Esophagus muscularis mucosa (tissue), 4 donors: ENCODE measurements at places on chromosomes 12 and 14. TPM values are rescaled to one million over a fixed set of nuclear protein-coding genes. Genes with fewer than 3 reads are reported as not detected.
A peak's percentile ranks its signal among the peaks of the same experiment; 100 is the strongest.

HCFC2 gene
- 24.2 TPM for total RNA-seq

- peaks cover 21% of the 10 kb centered on the region for H3K36me3 ChIP-seq
- H3K27ac ChIP-seq: no peak overlapping the region
- no peak overlapping the region for H3K4me3 ChIP-seq
- H3K4me1 ChIP-seq: peaks cover 11% of the 10 kb centered on the region
- no peaks in the 10 kb centered on the region for H3K27me3 ChIP-seq
Observed at GRCh38 chr14:75285331-75285730, 6.7 kb downstream of the FOS start.

DNA sequence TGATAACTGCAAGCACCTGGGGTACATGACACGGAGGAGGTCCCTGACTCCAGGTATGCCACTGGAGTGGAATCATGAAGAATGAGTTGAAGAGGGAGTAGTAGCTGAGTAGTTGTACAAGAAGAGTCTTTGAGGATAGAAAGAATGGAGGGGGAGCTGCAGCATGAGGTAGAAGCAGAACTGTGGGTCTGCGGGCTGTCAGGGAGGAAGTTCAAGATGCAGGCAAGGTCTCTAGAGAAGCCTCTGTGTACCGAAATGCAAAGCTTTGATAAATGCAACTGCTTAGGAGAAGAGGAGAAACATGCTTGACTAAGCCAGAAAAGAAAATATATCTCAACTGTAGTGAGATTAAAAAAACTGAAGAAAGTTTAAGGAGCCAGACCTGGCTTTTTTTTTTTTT is 91.5 kb downstream of the CPNE8 start:
- DNase-seq: no peak
- H3K27me3 ChIP-seq: no peaks in the 10 kb centered on the region
- no peaks in the 10 kb centered on the region for H3K4me1 ChIP-seq

DNA sequence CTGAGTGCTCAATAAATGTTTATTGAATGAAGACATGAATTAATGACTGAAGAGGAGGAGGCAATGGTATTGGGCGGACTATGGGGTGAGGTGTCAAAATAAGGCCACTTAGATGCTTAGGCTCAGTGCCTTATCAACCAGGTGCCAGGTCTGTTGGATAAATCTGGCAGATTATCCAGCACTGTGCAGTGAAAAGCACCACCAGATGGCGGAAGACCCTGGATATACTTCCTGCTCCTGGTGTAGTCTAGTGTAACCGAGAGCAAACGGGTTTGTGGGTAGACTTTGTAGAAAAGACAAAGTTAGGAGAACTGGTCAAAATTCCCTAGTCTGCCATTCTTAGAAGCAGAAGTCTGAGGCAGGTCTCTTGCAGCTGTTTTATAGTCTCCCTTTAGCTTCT is 306.3 kb downstream of the ATP23 start:
- no peak overlapping the region for H3K4me3 ChIP-seq
- peak; percentile 55 for DNase-seq
- H3K4me1 ChIP-seq: peaks cover 6% of the 10 kb centered on the region
- H3K27ac ChIP-seq: no peak overlapping the region

DNA sequence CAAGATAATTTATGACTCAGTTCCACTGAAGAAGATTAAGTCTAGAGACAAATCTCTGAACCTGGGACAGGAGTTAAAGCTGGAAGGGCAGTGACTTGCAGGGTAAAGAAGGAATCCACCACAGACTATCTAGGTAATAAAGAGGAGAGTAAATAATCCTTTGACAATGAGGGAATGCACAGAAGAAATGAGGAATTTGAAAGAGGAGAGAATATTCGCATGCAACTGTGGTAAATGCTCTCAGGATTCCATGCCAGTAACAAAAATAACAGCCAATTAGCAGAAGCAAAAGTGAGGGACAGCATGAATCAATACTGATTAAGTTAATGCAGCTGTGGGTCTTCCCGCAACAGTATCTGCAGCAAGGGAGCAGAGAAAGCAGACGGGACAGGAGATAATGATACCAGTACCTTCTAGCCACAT is 77.0 kb downstream of the KITLG start:
- no peak overlapping the region for H3K27ac ChIP-seq
- DNase-seq: no peak
- H3K36me3 ChIP-seq: peaks cover 55% of the 10 kb centered on the region
- H3K27me3 ChIP-seq: no peaks in the 10 kb centered on the region
- H3K4me3 ChIP-seq: no peak overlapping the region

GRCh38 chr12:92288561-92288960 is 142.9 kb upstream of the BTG1 start:
- no peak overlapping the region for H3K4me3 ChIP-seq
- H3K36me3 ChIP-seq: no peaks in the 10 kb centered on the region
- no peak for DNase-seq
- H3K4me1 ChIP-seq: no peaks in the 10 kb centered on the region
- H3K27me3 ChIP-seq: no peaks in the 10 kb centered on the region

RAPGEF3 gene
- 43.5 TPM for total RNA-seq

PPP4R4 gene
- total RNA-seq: 0.34 TPM

GRCh38 chr12:30500532-30500931 is 195.1 kb downstream of the IPO8 start:
- no peaks in the 10 kb centered on the region for H3K36me3 ChIP-seq
- no peaks in the 10 kb centered on the region for H3K4me1 ChIP-seq
- H3K27ac ChIP-seq: no peak overlapping the region
- no peak for DNase-seq
- H3K27me3 ChIP-seq: no peaks in the 10 kb centered on the region

- no peak overlapping the region for H3K4me3 ChIP-seq
- H3K36me3 ChIP-seq: no peaks in the 10 kb centered on the region
- no peak for DNase-seq
- H3K27ac ChIP-seq: no peak overlapping the region
- no peaks in the 10 kb centered on the region for H3K27me3 ChIP-seq
Observed at GRCh38 chr12:122909442-122910288, 13.7 kb upstream of the VPS37B start.

DNA sequence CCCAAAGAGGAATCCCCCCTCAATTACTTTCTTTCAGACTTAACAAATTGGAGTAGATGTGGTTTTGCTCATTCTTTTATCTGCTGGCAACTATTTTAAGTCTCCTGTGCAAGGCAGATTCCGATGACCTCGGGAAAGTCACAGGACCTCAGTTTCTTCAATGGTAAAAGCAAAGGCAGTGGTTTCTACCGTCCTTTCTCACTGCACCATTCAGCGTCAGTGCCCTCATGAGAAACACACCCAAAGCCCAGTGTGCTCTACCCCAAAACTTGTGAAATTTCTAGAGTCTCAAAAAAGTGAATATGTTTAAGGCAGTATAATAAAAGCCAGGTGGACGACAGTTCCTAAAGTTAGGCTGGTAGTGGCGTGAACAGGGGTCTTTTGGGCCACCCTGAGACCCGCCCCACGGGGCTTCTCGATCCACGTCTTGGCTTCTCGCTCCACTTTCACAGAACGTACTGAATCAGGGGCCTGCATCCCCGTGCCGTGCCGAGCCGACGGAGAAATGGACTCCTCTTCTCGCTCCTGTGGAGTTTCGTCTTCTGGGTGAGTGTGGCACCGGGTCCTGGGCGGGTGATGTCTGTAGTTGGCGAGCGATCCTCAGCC is 1.3 kb upstream of the ARHGAP5 start:
- H3K27me3 ChIP-seq: no peaks in the 10 kb centered on the region
- H3K4me3 ChIP-seq: peak overlapping the region; percentile 100
- peak overlapping the region; percentile 100 for H3K27ac ChIP-seq
- no peaks in the 10 kb centered on the region for H3K36me3 ChIP-seq
- peak; percentile 95 for DNase-seq

DNA sequence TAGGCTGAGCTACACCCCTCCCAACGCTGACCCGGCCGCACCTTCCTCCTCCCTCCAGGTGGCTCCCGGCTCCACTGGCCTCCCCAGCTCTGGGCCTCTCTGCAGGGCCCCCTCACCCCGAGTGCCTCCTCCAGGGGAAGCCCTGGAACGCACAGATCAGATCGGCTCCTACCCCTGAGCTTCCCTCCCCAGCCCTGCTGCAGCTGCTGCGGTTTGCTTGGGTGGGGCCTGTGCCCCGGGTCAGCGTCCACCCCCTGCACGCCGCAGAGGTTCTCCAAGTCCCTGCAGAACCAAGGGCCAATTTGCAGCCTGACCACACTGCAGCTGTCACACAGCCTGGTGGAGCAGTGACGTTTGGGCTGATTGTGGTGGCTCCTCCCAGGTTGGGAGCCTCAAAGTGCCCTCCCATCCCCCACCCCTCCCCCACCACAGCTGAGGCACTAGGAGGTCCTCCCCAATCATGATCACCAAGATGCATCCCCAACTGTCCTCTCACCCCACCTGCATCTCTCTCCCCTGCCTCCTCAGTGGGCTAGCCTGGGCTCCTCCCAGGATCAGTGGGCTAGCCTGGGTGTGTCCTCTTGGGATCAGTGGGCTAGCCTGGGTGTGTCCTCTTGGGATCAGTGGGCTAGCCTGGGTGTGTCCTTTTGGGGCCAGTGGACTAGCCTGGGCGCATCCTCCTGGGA is 12.8 kb upstream of the FBRSL1 start:
- H3K27me3 ChIP-seq: no peaks in the 10 kb centered on the region
- H3K4me1 ChIP-seq: no peaks in the 10 kb centered on the region
- DNase-seq: no peak
- no peak overlapping the region for H3K27ac ChIP-seq
- no peaks in the 10 kb centered on the region for H3K36me3 ChIP-seq

- peak; percentile 95 for DNase-seq
- H3K36me3 ChIP-seq: no peaks in the 10 kb centered on the region
- peak overlapping the region; percentile 99 for H3K27ac ChIP-seq
- peak overlapping the region; percentile 73 for H3K4me3 ChIP-seq
- peaks cover 21% of the 10 kb centered on the region for H3K4me1 ChIP-seq
Observed at GRCh38 chr14:32078023-32078857, 1.1 kb downstream of the ARHGAP5 start.

FLRT2 gene
- total RNA-seq: 2.5 TPM

DNA sequence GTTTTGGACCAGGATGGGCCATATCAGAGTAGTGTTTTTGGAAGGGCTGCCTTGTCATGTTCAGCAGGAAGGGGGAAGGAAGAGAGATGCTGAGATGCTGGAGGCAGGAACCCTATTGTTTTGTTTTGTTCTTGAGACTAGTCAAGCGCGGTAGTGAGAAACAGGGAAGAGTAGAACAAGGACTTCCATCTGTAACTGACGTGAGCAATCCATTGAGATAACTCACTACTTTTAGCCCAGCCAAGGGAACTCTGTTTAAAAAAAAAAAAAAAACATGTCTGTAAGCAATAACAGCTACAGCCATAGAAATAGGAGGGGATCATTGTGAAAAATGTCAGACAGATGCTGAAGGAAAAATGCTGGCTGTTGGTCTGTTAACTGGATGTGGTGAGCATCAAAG is 34.0 kb downstream of the CD9 start:
- no peak for DNase-seq
- H3K27ac ChIP-seq: peak overlapping the region; percentile 94
- peaks cover 69% of the 10 kb centered on the region for H3K4me1 ChIP-seq

PLEKHD1 gene
- total RNA-seq: not detected

GRCh38 chr14:88075269-88075981 is 70.5 kb downstream of the GPR65 start:
- H3K27ac ChIP-seq: no peak overlapping the region
- H3K4me3 ChIP-seq: no peak overlapping the region
- H3K27me3 ChIP-seq: no peaks in the 10 kb centered on the region
- no peak for DNase-seq
- H3K4me1 ChIP-seq: no peaks in the 10 kb centered on the region

UNC79 gene
- 0.17 TPM for total RNA-seq

GRCh38 chr12:49126852-49127763 is 4.1 kb downstream of the TUBA1B start:
- no peak overlapping the region for H3K4me3 ChIP-seq
- DNase-seq: no peak
- peaks cover 26% of the 10 kb centered on the region for H3K4me1 ChIP-seq
- no peaks in the 10 kb centered on the region for H3K27me3 ChIP-seq
- no peak overlapping the region for H3K27ac ChIP-seq
- peaks cover 25% of the 10 kb centered on the region for H3K36me3 ChIP-seq

- H3K4me1 ChIP-seq: peaks cover 15% of the 10 kb centered on the region
- no peaks in the 10 kb centered on the region for H3K27me3 ChIP-seq
- H3K36me3 ChIP-seq: peaks cover 67% of the 10 kb centered on the region
- DNase-seq: no peak
- H3K27ac ChIP-seq: no peak overlapping the region
Observed at GRCh38 chr14:103688441-103688840, 26.8 kb downstream of the XRCC3 start.

GRCh38 chr14:105363847-105364708 is 34.3 kb upstream of the TEX22 start:
- no peak overlapping the region for H3K27ac ChIP-seq
- H3K4me3 ChIP-seq: peak overlapping the region; percentile 47
- no peak for DNase-seq
- peaks cover 34% of the 10 kb centered on the region for H3K36me3 ChIP-seq
- no peaks in the 10 kb centered on the region for H3K27me3 ChIP-seq

DNA sequence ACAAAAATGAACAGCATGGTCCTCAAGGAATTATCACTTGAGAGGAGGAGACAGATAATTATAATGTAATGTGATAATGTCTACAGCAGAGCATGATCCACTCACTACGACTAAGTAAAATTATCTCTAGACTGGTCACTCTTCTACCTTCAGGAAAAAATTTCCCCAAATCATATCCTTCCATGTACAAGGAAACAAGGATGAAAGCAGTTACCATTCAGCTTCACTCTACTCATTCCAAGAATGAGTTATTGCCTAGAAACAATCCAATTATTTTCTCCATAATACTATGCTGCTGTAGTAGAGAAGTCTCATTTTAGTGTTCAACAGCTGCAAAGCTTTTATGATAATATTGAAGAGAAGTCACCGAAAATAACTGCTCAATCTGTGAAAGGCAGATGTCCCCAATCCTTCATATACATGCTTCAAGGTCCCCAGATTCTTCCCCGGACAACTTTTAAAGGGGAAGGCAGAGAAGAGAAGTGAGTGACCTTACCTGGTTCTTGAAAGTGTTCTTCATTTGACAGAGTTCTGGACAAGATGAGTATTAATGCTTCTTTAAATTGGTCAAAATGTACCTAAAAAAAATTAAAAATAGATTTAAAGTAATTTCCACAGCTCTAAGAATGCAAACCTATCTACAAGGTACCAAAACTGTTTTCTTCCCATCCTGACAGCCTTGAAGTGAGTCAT is 24.6 kb downstream of the NIN start:
- H3K36me3 ChIP-seq: no peaks in the 10 kb centered on the region
- DNase-seq: no peak
- no peak overlapping the region for H3K4me3 ChIP-seq
- H3K27me3 ChIP-seq: no peaks in the 10 kb centered on the region
- H3K4me1 ChIP-seq: peaks cover 10% of the 10 kb centered on the region

EID3 gene
- total RNA-seq: 19.5 TPM

DNA sequence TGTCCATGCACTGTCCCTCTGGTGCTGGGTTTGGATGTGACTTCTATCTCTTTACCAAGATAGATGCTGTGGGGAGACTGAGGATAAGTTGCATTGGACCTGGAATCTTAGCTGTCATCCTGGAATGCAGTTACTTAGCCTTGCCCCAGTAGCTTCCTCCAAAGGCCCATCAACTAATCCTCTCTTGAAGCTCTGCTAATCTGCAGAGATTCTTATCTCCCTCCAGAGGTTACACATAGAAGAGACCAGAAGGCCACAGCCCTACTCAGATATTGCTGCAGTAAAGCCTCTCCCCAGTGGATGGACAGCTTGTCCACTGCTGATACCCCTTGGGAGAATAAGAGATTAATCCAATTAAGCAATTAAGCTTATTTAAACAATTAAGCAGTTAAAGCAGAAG is 867.2 kb downstream of the BCL11B start:
- H3K27me3 ChIP-seq: no peaks in the 10 kb centered on the region
- H3K27ac ChIP-seq: no peak overlapping the region
- no peaks in the 10 kb centered on the region for H3K4me1 ChIP-seq
- DNase-seq: peak; percentile 60
